MV-4-11 (cell line): ENCODE measurements at places on chromosomes 12 and 14.

- DNase-seq: no peak
Measured at GRCh38 chr12:25788707-25789442, 169.6 kb upstream of the RASSF8 start.

- DNase-seq: no peak
Measured at GRCh38 chr12:5493018-5493417, 61.1 kb downstream of the NTF3 start.

- DNase-seq: no peak
Measured at GRCh38 chr14:28141662-28142061, 624.9 kb upstream of the FOXG1 start.

DNA sequence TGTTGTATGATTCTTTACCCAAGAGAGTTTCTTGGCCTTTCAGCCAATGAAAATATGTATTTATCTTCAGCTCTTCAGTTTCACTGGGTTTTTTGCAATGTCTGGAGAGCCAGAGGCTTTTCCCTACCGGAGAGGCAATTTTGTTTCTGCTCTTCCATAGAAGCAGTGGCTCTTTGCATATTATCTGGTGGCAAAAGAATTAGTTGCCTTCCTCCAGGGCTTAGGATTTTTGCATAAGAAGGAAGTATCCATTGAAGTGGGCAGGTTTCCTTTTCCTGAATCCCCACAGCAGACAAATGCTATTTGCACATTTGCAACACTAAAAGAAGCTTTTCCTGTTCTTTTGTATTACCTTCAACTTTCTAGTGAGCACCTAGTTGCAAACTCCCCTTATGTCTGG lies 75.2 kb downstream of the NTS start:
- no peak for DNase-seq

- no peak for DNase-seq
Measured at GRCh38 chr12:51868821-51869495, 18.9 kb upstream of the ANKRD33 start.

GRCh38 chr14:70803321-70804310 lies 5.7 kb downstream of the MAP3K9 start:
- peak; percentile 89 for DNase-seq

GRCh38 chr14:74619672-74620131 lies 7.7 kb upstream of the LTBP2 start:
- DNase-seq: peak; percentile 46

GRCh38 chr12:19620222-19620621 lies 180.9 kb downstream of the AEBP2 start:
- no peak for DNase-seq

DNA sequence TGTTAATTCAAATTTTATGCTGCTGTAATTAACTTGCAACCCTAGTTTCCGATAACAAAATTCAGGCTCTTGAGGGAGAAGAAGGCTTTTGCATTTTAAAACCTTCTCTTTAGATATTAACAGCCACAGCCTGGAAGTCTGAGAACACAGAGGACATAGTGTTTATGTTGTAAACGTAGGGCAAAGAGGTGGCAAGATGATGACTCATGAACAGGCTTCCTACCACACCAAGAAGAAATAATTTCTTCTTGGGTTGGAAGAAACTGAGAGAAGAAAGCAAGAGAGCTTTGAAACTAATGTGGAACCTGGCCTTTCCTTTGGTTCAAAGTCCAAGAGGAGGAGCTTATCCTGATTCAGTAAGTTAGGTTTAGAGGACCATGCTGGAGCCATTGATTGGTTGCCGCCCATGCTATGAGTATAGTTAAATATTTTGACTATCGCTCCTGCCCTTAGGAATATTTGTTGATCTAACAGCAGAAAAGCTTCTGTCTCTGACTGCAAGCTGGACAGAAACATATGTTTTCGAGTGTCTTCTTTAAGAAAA lies 31.8 kb downstream of the CCDC198 start:
- DNase-seq: no peak

GRCh38 chr12:124100572-124101178 lies 127.7 kb downstream of the ZNF664 start:
- no peak for DNase-seq

GRCh38 chr14:102184316-102185035 lies 44.8 kb downstream of the WDR20 start:
- DNase-seq: peak; percentile 25

DNA sequence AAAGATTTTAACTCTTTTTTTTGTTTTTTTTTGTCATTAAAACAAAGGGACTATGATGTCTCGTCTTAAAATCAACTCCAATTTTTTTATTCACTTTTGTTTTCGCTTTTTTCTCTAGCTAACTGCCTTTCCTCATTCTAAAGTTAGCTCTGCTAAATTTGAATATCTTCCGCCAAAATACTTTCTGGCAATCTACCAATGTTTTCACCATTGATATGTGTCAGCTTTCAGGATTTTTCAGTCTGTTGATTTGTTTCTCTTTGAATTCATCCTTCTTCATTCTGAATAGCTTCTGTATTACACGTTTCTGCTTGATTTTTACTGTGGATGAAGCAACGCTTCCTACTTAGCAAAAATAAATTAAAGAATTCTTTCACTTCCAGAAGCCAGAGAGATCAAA lies 38.7 kb upstream of the NOVA1 start:
- DNase-seq: no peak

DNA sequence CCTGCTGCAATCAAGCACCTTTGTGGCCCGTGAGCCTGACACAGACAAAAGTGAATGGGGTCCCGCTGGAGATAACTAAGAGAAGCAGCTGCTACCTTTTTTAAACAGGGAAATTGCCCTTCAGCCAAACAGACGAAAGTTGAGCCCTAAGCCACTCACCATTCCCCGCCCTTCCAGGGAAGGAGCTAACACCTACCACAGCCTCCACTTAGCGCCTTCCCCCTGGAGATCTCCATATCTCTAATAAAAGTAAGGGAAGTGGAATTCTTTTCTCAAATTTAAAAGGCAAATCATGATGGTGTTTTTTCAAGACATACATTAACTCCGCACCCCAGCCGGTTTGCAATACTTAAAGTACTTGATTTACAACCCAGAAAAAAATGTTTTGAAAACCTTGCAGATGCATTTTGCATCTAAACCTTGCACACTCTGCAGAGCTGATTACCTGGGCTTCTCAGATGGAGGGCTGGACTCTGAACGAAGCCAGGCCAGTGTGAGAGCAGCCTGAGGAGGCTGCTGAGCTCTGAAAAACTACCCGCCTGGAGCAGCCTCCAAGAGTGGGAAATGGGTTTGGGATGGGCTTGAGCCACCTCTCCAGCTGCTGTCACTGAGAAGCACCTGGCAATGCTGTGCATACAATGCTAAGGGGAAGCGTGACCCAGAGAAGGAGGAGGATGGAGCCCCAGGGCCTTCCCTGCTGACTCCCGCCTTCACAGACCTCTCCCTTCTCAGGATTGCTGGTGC lies 10.0 kb downstream of the NUAK1 start:
- no peak for DNase-seq

GRCh38 chr12:102436867-102437266 lies 43.5 kb downstream of the IGF1 start:
- peak; percentile 49 for DNase-seq

GRCh38 chr14:54638135-54638446 lies 71.2 kb downstream of the SAMD4A start:
- no peak for DNase-seq

- no peak for DNase-seq
Measured at GRCh38 chr14:90996967-90997366, 63.5 kb downstream of the RPS6KA5 start.

GRCh38 chr12:128817111-128818015 lies 6.4 kb downstream of the SLC15A4 start:
- DNase-seq: no peak

- no peak for DNase-seq
Measured at GRCh38 chr12:23238190-23238589, 613.2 kb downstream of the ETNK1 start.

GRCh38 chr12:116687888-116688287 lies 50.0 kb downstream of the SPRING1 start:
- DNase-seq: peak; percentile 60

GRCh38 chr12:109264943-109265650 lies 44.0 kb downstream of the FOXN4 start:
- DNase-seq: no peak

GRCh38 chr14:59098377-59098776 lies 90.1 kb upstream of the DAAM1 start:
- no peak for DNase-seq

- DNase-seq: peak; percentile 56
Measured at GRCh38 chr14:90732718-90733117, 83.5 kb downstream of the TTC7B start.

DNA sequence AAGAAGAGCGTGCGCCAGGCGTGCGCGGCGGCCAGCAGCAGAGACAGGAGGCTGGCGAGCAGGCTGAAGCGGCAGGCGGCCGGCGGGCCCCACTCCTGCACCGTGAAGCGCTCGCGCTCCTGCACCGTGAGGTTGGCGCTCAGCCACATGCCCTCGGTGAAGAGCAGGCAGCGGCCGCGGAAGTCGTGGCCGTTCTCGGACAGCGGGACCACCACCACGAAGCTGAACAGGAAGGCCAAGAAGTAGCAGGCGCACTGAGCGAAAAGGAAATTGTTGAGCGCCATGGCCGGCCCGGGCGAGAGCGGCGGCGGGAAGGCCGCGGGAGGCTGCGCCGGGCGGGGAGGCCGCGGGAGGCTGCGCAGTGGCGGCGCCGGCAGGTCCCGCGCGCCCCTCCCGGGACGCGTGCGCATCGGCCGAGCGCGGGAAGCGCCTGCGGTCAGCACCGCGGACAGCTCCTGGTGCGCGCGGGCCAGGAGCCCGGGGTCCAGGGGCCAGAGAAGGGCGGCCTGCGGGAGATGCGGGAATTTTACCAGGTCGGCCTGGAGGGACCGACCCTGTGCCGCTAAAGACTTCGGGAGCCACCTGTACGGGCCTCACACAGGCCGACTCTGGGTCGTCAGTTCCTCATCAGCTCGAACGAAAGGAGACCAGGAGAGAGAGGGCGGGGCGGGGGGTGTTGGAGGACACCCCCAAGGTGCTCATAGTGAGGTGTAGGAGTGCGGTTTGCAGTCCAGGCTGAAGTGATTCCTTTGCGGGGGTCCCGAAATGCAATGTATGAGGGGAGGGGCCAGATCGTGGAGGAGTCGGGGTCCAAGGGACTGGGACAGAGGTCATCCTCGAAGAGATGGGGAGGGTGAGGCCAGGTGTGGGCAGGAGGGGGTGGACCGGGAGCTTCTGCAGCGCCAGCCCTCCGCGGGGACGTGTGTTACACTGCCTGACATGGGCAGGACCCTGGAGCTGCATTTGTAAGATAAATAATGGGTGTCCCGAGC lies at the start of gene TMEM179:
Gene TMEM179, minus strand, starts transcription at position 315 of the 992 bp plus-strand sequence. Its CDS starts 31 bp downstream, at position 284.
- DNase-seq: no peak

GRCh38 chr12:56014205-56014604 lies 6.6 kb upstream of the IKZF4 start:
- DNase-seq: no peak

GRCh38 chr14:37512173-37512572 lies 82.9 kb downstream of the FOXA1 start:
- DNase-seq: no peak

GRCh38 chr12:31724557-31724956 lies 4.3 kb downstream of the AMN1 start:
- peak; percentile 4 for DNase-seq

- DNase-seq: peak; percentile 9
Measured at GRCh38 chr12:87866578-87867292, 162.5 kb downstream of the C12orf50 start.

DNA sequence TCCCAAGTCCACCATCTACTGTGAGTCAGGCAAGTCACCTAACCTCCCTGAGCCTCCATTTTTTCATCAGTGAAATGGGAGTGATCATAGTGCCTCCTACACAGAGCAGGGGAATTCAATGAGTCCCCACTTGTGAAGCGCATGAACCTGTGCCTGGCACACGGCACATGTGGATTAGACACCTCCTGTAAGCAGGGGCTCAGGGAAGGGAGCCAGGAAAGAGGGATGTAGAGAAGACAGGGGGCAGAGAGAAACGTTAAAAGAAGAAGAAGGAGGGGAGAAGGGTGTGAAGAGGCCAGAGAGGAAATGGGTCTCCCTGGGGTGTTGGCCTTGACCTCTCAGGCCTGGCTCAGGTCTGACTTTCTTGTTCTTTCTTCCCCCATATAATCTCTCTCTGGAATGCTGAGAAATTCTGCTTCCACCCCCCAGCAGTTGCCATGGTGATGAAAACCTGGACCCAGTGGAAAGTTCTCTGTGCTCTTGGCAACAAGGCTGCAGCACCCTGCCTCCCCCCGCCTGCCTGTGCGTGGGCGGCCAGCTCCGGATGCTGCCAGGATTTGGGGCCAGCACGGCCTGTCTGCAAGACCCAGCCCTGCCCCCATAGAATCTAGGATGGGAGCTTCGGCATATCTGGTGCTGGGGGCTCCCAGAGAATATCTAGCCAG lies 94.5 kb downstream of the CALM1 start:
- DNase-seq: no peak

- no peak for DNase-seq
Measured at GRCh38 chr12:42282294-42282693, 43.6 kb downstream of the ZCRB1 start.

DNA sequence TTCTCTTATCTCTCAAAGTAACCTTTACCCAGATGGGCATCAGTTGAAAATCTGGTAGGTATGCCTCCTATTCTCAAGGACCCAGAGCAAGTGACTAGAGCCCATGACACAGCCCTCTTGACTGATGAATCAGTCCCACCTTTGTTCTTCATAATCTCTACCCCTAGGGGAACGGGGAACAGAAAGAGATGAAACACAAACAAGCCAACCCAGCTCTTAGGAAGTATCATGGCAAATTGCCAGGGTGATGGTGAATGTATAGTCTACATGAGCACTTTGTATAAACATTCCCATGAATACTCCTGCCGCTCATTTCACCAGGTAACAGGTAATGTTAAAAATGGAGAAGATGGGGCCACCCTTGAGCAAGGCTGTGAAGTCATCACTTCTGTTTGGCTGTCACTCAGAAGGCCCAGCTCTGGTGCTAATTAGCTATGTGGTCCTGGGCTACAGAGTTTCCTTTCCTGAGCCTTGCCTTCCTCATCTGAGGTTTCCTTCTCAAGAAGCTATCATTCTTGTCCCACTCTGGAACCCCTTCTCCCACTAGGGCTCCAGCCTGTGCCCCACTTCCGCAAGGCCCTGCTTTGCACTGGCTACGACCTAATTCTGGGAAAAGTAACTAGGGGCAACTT lies 161.7 kb downstream of the ANO2 start:
- no peak for DNase-seq

DNA sequence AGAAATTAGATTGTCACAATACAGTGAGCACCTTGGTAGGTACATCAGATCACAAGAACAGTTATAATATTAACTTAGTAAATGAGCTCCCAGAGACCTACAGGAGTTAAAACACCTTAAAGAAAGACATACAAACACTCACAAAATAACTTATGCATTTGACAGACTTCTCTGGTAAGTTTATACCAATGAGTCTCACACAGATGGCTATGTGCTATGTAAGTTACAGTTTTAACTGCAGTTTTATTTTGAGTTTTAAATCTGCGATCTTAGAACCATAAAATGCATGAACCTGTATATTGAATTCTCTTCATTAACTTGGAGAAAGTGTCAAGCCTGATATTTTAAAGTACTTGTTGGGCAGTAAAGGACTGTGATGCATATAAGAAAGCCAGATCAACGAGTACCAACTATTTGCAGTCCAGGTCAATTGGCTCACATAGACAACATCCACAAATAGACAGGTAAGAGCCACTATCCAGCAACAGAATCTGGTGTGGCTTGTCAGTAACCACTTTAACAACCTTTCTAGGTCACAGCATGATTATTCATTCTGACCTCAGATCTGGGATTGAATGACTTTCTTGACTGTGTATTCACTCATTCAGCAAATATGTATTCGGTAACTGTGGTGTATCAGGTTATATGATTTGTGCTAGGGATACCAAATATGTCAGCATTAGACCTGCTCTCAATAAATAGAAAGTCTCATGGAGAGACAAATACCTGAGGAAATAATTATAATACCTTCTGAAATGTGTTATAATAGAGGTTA lies 856.6 kb upstream of the MGAT4C start:
- DNase-seq: no peak

GRCh38 chr12:8123124-8123912 lies at the start of gene CLEC4A:
Gene CLEC4A, plus strand, starts transcription at chr12:8123617. Its CDS starts 262 bp downstream, at chr12:8123879.
- DNase-seq: peak; percentile 80
